ENCODE measurements at places on chromosomes 16 and 17.

- DNase-seq = peak; percentile 1
These were observed 113.5 kb upstream of the RPL38 start for GRCh38 chr17:74089869-74090464.

- no peak for DNase-seq
These were observed 37.2 kb downstream of the LYRM1 start for GRCh38 chr16:20937736-20938135.

DNA sequence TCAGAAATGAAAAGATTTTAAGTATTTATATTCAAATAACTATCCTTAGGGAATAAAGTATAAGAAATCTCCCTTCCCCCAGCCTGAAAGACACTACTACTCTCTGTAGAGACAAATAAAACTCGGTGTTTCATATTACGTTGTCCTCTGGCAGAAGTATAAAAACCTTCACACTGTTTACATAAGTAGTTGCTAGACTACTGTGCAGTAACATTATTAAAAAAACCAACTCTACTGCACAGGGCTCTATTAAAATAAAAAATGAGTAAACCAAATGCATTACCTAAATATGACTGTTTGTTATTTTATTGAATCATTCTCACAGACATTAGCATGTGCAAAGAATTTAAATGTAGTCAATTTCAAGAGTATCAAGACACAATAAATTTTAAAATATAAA, 67.4 kb downstream of the MED13 start:
- no peak for DNase-seq

- DNase-seq = no peak
These were observed 1.6 kb upstream of the ZFHX3 start for GRCh38 chr16:73049511-73049910.

GRCh38 chr16:56477096-56477878, 25.9 kb downstream of the OGFOD1 start:
- DNase-seq = no peak

DNA sequence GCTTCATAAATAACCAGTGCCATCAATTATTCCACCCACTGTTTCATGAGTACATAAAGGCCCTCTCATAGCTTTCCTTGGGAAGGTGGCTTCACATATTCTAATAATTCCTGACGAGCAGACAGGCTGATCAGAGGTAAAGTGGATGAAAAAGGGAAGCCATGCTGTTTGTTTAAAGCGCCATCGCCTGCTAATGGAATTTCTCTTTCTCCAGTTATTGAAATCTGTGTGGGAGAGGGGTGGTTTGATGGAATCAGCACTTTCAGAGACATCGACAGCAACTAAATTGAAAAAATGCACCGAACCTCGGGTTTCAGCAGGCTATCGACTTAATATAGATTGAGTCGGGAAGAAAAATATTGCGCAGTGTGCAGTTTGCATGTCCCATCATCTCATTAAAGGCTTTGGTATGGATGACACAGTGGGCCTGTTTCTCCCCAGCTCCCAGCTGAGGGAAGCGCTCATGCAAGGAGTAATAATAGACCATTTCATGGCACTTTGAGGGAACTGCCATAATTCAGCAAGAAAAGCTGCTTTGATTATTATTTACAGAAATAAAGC, 472.1 kb downstream of the RBFOX1 start:
- no peak for DNase-seq

- DNase-seq = no peak
These were observed 68.3 kb downstream of the MARCHF10 start for GRCh38 chr17:62739645-62740388.

Data from stimulated activated CD8-positive, alpha-beta memory T cell treated with anti-CD3 and anti-CD28 coated beads, Interleukin-7, amount 100 ng/mL, for 1 hour (primary cell).